ENCODE measurements at places on chromosomes 12 and 14.
A peak's percentile ranks its signal among the peaks of the same experiment; 100 is the strongest.

DNA sequence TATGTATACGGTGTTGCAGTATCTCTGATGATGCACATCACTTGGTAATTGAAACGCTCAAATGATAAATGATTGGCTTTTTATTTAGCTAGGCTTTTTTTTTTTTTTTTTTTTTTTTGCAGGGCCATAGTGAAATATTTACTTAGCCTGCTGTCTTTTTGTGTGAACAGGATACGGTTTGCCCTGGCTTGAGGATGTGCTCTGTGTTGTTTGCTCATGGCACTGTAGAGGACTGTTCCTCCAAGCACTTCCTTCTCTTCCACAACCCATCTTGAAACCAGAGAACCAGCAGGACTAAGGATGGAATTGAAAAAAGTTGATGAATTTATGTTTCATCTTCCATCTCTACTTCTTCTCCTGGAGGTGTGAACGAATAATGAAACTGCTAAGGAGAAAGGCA is 15.5 kb upstream of the SSPN start:
- DNase-seq = no peak

- DNase-seq = no peak
Observed at GRCh38 chr12:106760184-106760531, 14.3 kb upstream of the RIC8B start.

GRCh38 chr14:104933746-104934733 is 9.4 kb downstream of the PLD4 start:
- no peak for DNase-seq

DNA sequence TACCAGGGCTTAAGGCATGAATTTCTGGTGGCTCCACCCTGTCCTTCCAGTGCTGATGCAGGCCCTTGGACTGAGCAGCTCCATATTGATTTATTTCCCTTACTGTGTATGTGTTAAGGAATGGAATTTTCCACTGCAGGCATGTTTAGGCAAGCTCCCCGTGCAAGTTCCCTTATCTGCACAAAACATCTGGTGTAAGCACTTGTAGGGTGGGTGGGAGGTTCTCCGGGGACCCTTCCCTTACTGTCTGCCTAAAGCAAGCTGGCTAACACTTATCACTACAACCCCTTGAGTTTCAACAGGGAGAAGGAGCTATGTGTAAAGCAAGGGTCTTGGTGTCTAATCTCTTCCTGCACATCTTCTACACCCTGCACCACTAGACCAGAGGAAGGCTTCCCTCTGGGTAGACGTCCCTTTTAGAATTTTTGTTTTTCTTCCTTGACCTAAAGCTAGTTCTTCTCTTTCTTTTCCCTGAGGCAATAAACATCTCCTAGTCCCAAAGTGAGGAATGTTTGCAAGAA is 22.0 kb upstream of the DRAM1 start:
- DNase-seq = no peak

GRCh38 chr12:14261861-14262260 is 103.6 kb upstream of the ATF7IP start:
- no peak for DNase-seq

DNA sequence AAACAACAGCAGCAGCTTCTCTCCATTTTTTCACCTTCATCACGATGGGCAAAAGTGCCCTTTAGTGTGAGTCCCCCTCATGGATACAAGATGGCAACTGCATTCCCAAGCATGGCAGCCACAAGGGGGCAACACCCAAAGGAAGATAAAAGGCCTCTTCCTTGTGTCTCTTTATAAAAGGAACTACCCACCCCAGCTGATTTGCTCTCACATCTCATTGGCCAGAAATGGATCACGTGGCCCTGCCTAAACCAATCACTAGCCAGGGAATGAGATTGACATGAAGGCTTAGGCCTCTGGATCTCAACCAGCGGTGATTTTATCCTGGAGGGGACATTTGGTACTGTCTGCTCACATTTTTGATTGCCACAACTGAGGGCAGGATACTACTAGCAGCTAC is 21.9 kb upstream of the IFT81 start:
- DNase-seq = no peak

- DNase-seq = no peak
Observed at GRCh38 chr12:95637471-95638155, 86.3 kb upstream of the USP44 start.

GRCh38 chr12:52244615-52244994 is 11.6 kb downstream of the KRT7 start:
- DNase-seq = no peak

DNA sequence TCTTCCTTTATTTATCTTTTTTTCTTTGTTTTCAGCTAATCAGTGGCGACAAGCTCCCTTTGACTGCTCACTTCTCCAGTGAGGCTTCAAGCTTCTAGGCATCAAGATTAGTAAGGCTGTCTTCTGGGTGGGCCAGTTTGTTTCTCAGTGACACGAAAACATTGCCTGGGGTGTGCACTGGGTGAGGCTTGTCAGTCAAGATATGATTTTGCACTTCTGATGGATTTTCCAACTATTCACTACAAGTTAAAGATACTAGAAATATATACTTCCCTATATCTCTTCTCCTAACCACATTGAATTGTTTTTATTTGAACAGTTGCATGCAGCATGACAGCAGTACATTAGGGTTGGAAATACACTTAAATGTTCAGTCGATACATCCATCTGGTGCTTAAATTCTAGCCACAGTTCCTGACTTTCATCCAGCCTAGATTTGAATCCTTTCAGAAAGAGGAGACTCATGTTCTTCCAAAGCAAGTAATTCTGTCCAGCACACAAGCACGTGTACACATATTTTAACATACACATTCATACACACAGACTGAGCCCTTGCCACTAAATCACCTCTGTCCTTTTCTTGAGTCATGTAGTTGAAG is 275.6 kb upstream of the NOVA1 start:
- DNase-seq = no peak

- no peak for DNase-seq
Observed at GRCh38 chr12:14216405-14217294, 148.8 kb upstream of the ATF7IP start.

GRCh38 chr12:91813701-91814100 is 331.9 kb downstream of the BTG1 start:
- DNase-seq = no peak

GRCh38 chr12:9751204-9752144 is 9.2 kb downstream of the CD69 start:
- peak; percentile 29 for DNase-seq

- no peak for DNase-seq
Observed at GRCh38 chr12:75657831-75658230, 146.4 kb upstream of the KRR1 start.

- no peak for DNase-seq
Observed at GRCh38 chr14:104725772-104726548, 1.9 kb downstream of the ADSS1 start.

DNA sequence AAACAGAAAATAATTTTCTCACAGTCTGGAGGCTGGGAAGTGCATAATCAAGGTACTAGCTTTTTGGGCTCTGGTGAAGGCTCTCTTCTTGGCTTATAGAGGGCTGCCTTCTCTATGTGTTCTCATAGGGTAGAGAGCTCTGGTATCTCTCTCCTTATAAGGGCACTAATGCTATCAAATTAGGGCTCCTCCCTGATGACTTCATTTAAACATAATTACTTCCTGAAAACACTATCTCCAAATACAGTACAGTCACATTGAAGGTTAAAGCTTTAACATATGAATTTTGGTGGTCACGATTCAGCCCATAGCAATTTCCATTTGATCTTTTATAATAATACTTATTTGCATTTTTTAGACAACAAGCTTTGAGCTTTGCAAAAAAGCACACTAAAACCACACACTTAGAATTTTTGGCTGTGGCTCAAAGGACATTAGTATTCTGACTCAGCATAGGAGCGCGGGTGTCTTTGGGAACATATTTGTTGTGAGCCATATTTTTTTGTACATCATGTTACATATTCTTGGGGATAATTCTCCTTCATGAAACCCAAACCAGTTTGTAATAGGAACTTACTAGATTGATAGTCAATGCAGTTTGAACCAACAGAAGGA is 808.1 kb upstream of the FBXO33 start:
- no peak for DNase-seq

- no peak for DNase-seq
Observed at GRCh38 chr12:102816816-102817434, 100.1 kb downstream of the PAH start.
